Large intestine (tissue), 12 donors: ENCODE measurements at places on chromosomes 6 and 20.

DNA sequence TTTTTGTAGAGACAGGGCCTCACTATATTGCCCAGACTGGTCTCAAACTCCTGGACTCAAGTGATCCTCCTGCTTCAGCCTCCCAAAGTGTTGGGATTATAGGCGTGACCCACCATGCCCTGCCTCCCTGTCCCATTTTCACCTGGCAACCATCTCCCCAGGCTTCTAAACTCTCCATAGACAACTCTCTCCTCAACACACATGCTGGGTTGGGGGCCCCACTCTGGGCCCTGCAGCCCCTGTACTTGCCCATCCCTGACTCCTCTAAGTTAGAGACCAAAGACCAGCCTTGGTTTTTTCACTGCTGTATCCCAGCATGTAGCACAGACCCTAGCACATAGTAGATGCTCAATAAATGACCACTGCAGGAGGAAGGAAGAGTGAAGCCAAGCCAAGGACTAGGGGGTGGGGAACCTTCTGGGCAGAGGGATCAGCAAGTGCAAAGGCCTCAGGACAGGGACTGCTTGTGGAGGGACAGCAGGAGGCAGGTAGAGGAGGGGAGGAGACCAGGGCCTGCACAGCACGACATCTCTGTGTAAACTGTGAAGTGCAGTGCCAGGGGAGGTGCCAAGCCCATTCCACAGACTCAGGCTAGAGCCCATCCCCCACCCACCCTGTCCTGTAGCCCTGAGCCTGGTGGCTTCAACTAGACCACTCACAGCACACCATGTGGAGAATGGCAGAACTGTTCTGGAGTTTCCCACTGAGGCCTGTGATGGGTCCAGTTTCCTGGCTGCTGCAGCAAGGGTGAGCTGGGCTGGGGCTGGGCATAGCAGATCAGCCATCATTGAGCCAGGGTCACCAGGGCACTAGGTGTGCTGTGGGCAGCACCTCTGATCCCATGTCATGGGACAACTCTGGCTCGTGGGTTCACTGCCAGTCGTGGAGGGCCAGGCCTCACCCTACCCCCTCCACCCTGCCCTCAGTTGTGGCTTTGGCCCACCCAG, 3.4 kb upstream of the SRC start:
- H3K27me3 ChIP-seq: no peaks in the 10 kb centered on the region
- no peak overlapping the region for H3K4me3 ChIP-seq
- H3K4me1 ChIP-seq: peaks cover 35% of the 10 kb centered on the region
- H3K27ac ChIP-seq: peak overlapping the region; percentile 97
- H3K36me3 ChIP-seq: peaks cover 7% of the 10 kb centered on the region

- DNase-seq: no peak
- no peaks in the 10 kb centered on the region for H3K27me3 ChIP-seq
- peak overlapping the region; percentile 98 for H3K27ac ChIP-seq
- peaks cover 45% of the 10 kb centered on the region for H3K4me1 ChIP-seq
Measured at GRCh38 chr6:11232770-11233626, 530 bp upstream of the NEDD9 start.

- no peaks in the 10 kb centered on the region for H3K36me3 ChIP-seq
- H3K4me1 ChIP-seq: peaks cover 2% of the 10 kb centered on the region
- DNase-seq: peak; percentile 59
- H3K4me3 ChIP-seq: no peak overlapping the region
- no peak overlapping the region for H3K27ac ChIP-seq
Measured at GRCh38 chr6:29845405-29846006, 17.9 kb downstream of the HLA-G start.

GRCh38 chr6:101517632-101518031, 124.1 kb downstream of the GRIK2 start:
- no peak for DNase-seq
- no peaks in the 10 kb centered on the region for H3K4me1 ChIP-seq
- H3K27ac ChIP-seq: no peak overlapping the region
- no peaks in the 10 kb centered on the region for H3K36me3 ChIP-seq

GRCh38 chr6:30656513-30656912, 9.6 kb downstream of the C6orf136 start:
- H3K4me3 ChIP-seq: no peak overlapping the region
- no peaks in the 10 kb centered on the region for H3K27me3 ChIP-seq
- H3K27ac ChIP-seq: no peak overlapping the region
- no peaks in the 10 kb centered on the region for H3K4me1 ChIP-seq

- H3K27me3 ChIP-seq: no peaks in the 10 kb centered on the region
- no peak overlapping the region for H3K27ac ChIP-seq
- H3K4me1 ChIP-seq: peaks cover 3% of the 10 kb centered on the region
- H3K4me3 ChIP-seq: no peak overlapping the region
- no peaks in the 10 kb centered on the region for H3K36me3 ChIP-seq
Measured at GRCh38 chr6:30219244-30219643, 6.0 kb upstream of the TRIM26 start.

DNA sequence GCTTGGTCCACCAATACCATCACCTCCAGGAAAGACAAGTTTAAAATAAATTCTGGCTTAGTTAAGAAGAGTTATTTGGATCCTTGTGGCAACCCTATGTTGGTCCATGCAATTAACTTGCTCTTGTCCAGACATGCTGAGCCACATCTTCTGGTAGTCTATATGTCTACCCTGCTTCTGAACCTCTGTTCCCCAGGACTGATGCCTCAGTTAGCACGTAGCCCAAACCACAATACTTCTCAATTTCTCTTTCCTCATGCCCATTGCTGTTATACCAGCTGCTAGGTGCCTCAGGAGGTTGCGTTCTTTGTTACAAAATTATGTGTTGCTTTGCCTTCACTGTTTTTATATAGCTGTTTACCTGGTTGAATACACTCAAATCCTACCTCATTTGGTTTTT, 116.4 kb upstream of the KCNQ5 start:
- H3K36me3 ChIP-seq: no peaks in the 10 kb centered on the region
- no peak overlapping the region for H3K4me3 ChIP-seq
- no peak for DNase-seq
- H3K27ac ChIP-seq: no peak overlapping the region
- H3K4me1 ChIP-seq: no peaks in the 10 kb centered on the region

GRCh38 chr20:44461142-44461802, 14.4 kb upstream of the TTPAL start:
- no peak for DNase-seq
- no peaks in the 10 kb centered on the region for H3K27me3 ChIP-seq
- H3K4me1 ChIP-seq: peaks cover 39% of the 10 kb centered on the region
- no peak overlapping the region for H3K4me3 ChIP-seq
- no peaks in the 10 kb centered on the region for H3K36me3 ChIP-seq

GRCh38 chr6:75932067-75932466, 140.4 kb downstream of the IMPG1 start:
- no peak overlapping the region for H3K4me3 ChIP-seq
- H3K27me3 ChIP-seq: peaks cover 16% of the 10 kb centered on the region
- H3K4me1 ChIP-seq: peaks cover 4% of the 10 kb centered on the region
- no peak for DNase-seq
- no peak overlapping the region for H3K27ac ChIP-seq
- H3K36me3 ChIP-seq: no peaks in the 10 kb centered on the region

DNA sequence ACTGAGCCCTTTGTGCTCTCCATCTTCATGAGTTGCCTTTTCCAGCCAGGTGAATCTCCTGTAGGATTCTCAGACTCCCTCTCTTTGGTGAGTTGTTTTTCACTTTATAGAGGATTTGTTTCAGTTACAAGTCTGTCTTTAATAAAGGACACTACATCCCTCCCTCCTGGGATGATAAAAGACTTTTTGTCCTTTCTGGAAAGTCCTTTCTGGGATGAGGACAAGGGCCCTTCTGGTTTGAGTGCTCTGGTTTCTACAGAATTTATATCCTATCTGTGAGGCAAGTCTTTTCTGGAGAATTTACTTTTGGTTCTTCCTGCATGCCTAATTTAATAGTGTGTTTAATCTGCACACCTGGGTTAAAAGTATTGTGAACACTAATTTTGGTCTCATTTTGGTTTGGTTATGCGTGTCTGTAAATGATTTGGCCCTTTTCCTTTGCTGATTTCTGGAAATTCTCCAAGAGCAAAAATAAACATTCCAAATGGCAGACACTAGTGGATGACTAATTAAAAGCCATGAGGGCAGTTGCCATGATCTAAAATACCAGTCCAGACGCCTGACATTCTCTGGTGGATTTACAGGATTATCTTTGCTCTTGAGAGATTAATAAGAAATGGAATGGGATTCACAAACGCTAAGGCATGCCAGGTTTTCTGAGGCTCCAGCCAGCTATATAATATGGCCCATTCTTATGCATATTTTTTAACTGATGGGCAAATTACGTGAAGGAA, 44.8 kb downstream of the TCP11 start:
- no peak for DNase-seq
- no peaks in the 10 kb centered on the region for H3K27me3 ChIP-seq
- H3K36me3 ChIP-seq: peaks cover 5% of the 10 kb centered on the region
- no peak overlapping the region for H3K27ac ChIP-seq
- H3K4me1 ChIP-seq: no peaks in the 10 kb centered on the region

DNA sequence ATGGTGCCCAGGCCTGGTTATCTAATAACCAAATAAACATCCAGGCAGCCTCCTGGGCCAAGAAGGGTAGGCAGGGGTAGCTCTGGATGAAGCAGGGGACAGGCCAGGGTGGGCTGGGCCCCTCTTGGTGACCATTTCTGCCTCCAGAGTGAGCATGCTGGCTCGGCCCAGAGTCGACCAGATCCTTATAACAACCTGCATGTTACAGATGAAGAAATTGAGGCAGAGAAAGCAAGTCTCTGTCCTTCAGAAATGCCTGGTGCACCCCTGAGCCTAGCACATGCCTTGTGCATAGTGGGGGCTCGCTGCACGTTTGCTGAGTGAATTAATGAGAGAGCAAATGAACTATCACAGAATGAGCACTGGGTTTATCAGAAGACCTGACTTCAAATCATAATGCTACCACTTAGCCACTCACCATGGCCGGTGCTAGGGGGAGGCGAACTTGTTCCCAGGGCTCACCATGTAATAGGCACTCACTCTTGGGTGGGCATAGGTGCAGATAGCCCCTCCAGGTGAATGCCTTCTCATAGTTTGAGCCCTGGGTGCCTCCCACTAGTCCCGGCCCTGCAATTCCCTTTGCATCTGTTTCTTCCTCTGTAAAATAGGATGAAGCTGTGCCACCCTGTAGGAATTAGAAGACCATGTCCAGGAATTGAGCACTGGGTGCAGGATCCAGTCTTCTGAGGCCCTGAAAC, 3.8 kb upstream of the APCDD1L start:
- H3K36me3 ChIP-seq: no peaks in the 10 kb centered on the region
- H3K4me3 ChIP-seq: no peak overlapping the region
- no peak overlapping the region for H3K27ac ChIP-seq
- no peaks in the 10 kb centered on the region for H3K4me1 ChIP-seq
- peaks cover 24% of the 10 kb centered on the region for H3K27me3 ChIP-seq
- DNase-seq: no peak

DNA sequence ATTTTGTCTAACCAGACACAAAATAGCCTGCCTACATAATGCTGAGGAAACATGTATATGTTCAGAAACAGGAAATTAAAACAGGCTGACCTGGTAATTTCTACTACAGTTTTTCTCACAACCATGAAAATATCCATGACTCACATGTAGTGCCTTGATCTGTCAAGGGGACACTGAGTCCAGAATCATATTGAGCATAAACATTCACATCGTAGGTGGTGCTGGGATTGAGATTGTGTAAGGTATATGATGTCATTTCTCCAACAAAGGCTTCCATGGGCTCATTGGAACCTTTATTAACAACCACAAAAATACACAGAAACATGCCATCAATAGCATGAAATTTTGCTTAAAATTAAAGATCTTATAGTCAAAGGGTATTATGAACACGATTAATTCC, 80.9 kb downstream of the COL12A1 start:
- H3K4me1 ChIP-seq: no peaks in the 10 kb centered on the region
- no peak overlapping the region for H3K27ac ChIP-seq
- H3K36me3 ChIP-seq: peaks cover 2% of the 10 kb centered on the region
- no peak overlapping the region for H3K4me3 ChIP-seq
- no peak for DNase-seq
- H3K27me3 ChIP-seq: no peaks in the 10 kb centered on the region

GRCh38 chr6:26129656-26130055, 42.4 kb downstream of the HFE start:
- peaks cover 38% of the 10 kb centered on the region for H3K36me3 ChIP-seq
- peaks cover 5% of the 10 kb centered on the region for H3K4me1 ChIP-seq

DNA sequence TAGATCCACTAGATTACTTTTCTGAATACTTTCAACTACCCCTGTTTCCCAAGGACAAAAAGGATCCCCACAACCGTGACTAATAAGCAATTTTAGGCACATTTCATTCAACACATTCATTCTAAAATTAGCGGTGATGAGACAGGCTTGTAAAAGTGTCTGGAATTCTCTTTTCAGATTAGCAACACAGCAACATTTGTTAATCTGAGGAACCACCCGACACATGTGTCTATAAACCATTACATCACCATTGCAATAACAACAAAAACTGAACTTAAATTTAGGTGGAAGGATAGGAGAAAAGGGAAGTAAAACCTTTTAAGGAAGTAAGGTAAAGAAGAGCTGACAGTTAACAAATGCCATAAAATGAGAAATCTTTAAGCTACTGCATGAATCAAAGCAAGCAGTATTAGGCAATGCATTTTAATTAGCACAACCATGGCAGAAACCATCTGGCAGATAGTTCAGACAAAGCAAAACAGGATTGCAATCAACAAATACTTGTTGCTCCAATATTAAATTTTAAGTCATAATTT, 49.1 kb downstream of the MAP3K7 start:
- no peak overlapping the region for H3K27ac ChIP-seq
- peaks cover 25% of the 10 kb centered on the region for H3K36me3 ChIP-seq
- H3K27me3 ChIP-seq: no peaks in the 10 kb centered on the region
- no peaks in the 10 kb centered on the region for H3K4me1 ChIP-seq

DNA sequence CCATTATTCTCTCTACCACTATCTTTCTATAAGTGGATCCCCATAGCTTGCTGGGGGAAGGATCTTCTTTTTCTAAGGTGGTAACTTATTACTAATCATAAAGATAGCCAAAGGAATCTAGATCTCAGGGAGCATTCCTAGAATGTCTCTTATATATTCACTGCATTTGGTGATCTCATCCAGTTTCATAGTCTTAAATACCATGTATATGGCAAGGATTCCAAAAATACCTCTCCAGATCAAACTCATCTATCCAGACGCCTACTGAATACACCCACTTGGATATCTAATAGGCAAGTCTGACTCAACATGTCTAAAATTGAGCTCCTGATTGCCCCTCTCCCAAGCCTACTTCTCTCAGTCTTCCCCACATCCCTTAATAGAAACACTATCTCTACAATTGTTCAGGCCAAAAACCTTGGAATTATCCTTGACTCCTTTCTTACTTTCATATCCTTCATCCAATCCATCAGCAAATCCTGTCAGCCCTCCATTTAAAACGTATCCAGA, 264.4 kb downstream of the HACE1 start:
- no peak overlapping the region for H3K4me3 ChIP-seq
- H3K36me3 ChIP-seq: no peaks in the 10 kb centered on the region
- no peaks in the 10 kb centered on the region for H3K4me1 ChIP-seq
- no peak overlapping the region for H3K27ac ChIP-seq
- H3K27me3 ChIP-seq: no peaks in the 10 kb centered on the region

GRCh38 chr20:57809661-57810172, 99.9 kb upstream of the PMEPA1 start:
- H3K4me3 ChIP-seq: no peak overlapping the region
- H3K4me1 ChIP-seq: peaks cover 10% of the 10 kb centered on the region
- no peaks in the 10 kb centered on the region for H3K36me3 ChIP-seq
